ENCODE measurements at places on chromosomes 1 and 21. TPM values are rescaled to one million over a fixed set of nuclear protein-coding genes. Genes with fewer than 3 reads are reported as not detected.

TACSTD2 gene
- total RNA-seq, result 54.6 TPM

SRGAP2 gene
- total RNA-seq, result 18.8 TPM

TCHHL1 gene
- 0.08 TPM for total RNA-seq

NHLH2 gene
- 0.04 TPM for total RNA-seq

DMBX1 gene
- total RNA-seq, result not detected

ESPN gene
- total RNA-seq, result 4.3 TPM

KRTAP11-1 gene
- not detected for total RNA-seq

S100A7 gene
- 13.3 TPM for total RNA-seq

MROH7 gene
- total RNA-seq, result 0.04 TPM

LCA5L gene
- total RNA-seq, result 0.19 TPM

ZBTB8A gene
- 4.1 TPM for total RNA-seq

OR2M3 gene
- total RNA-seq, result not detected

RAP1GAP gene
- total RNA-seq, result 0.23 TPM

SCCPDH gene
- 4.7 TPM for total RNA-seq

CACHD1 gene
- total RNA-seq, result 1.5 TPM

KCNK2 gene
- total RNA-seq, result not detected

RUNX3 gene
- 0.15 TPM for total RNA-seq

EPHX1 gene
- total RNA-seq, result 5.2 TPM

C1orf226 gene
- total RNA-seq, result 0.08 TPM

CR1L gene
- total RNA-seq, result not detected

DMRTA2 gene
- not detected for total RNA-seq

ITGB2 gene
- total RNA-seq, result 3.5 TPM

SPATA46 gene
- total RNA-seq, result not detected

USP21 gene
- 8.5 TPM for total RNA-seq

ERO1B gene
- total RNA-seq, result 2.0 TPM

DUSP12 gene
- total RNA-seq, result 35.6 TPM

CFHR3 gene
- not detected for total RNA-seq

LPAR3 gene
- 40.6 TPM for total RNA-seq

SPRR4 gene
- not detected for total RNA-seq

HORMAD1 gene
- total RNA-seq, result not detected

CD52 gene
- 0.55 TPM for total RNA-seq

ITSN1 gene
- 15.9 TPM for total RNA-seq

TFF1 gene
- not detected for total RNA-seq

SLAMF9 gene
- 2.5 TPM for total RNA-seq

DIO1 gene
- total RNA-seq, result not detected

CA6 gene
- not detected for total RNA-seq

MYCL gene
- 3.7 TPM for total RNA-seq

SELE gene
- total RNA-seq, result not detected

NENF gene
- total RNA-seq, result 128 TPM

MSH4 gene
- not detected for total RNA-seq

DCAF8 gene
- total RNA-seq, result 35.5 TPM

RIMS3 gene
- 3.6 TPM for total RNA-seq

SLC9C2 gene
- not detected for total RNA-seq

HDGF gene
- 403 TPM for total RNA-seq

RGS13 gene
- not detected for total RNA-seq

HIVEP3 gene
- total RNA-seq, result 1.7 TPM

MXRA8 gene
- 2.0 TPM for total RNA-seq

CFHR4 gene
- total RNA-seq, result not detected

AMIGO1 gene
- total RNA-seq, result 0.15 TPM

PGLYRP3 gene
- 0.34 TPM for total RNA-seq

SPATA1 gene
- not detected for total RNA-seq

SAMD13 gene
- 0.87 TPM for total RNA-seq

MMP23B gene
- total RNA-seq, result 3.7 TPM

CD160 gene
- total RNA-seq, result not detected

MATN1 gene
- total RNA-seq, result not detected

DONSON gene
- total RNA-seq, result 32.4 TPM
